ENCODE measurements at places on chromosomes 2 and 18.
A peak's percentile ranks its signal among the peaks of the same experiment; 100 is the strongest.

DNA sequence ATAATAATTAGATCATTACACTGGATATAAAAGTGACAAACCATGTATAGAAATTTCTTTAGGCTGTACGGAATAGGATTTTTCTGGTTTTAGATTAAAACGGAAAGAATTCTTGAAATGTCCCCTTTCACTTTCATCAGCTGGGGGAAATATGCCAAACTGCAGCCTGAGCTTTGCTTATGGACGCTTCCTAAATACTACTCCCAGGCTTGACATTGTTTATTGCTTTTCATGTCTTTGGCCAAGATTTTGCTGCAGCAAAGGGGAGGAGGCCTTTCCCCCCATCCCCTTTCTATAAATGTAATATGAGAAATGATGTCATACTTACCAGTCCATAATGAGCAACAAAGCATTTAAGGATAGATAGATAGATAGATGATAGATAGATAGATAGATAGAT lies 158.4 kb downstream of the MAP2 start:
- DNase-seq: no peak

DNA sequence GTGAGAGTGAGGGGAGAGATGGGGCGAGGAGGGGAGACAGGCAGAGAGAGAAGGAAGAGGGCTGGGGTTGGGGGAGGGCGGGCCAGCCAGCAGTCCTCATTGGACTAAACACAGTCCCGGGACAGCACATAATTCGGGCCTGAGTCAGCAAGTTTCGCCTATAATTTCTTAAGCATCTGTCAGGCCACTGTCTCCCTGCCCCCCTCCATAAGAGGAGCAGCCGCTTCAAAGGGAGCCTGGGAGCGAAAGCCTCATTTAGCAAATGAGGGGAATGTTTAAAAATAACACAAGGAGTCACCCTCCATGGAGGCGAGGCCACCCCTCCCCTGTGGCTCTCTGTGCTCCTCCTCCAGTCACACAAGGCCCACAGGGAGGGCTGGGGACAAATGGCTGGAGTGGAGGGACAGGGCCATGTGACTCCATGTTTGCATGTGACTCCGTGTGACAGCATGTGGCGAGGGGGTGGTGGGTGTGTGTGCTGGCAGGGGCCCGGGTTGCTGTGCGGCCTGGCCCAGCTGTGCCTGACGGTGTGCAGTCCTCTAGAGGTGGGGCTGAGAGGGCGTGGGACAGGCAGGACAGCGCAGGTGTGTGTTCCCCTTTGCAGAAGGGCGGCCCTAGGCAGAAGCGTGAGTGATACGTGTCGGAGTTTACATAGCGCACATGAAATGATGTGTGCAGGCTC lies 162.4 kb downstream of the CELF4 start:
- no peak for DNase-seq

- DNase-seq: no peak
Observed at GRCh38 chr2:19673213-19673791, 228.5 kb downstream of the TTC32 start.

- DNase-seq: no peak
Observed at GRCh38 chr2:174581491-174581890, 16.1 kb downstream of the WIPF1 start.

DNA sequence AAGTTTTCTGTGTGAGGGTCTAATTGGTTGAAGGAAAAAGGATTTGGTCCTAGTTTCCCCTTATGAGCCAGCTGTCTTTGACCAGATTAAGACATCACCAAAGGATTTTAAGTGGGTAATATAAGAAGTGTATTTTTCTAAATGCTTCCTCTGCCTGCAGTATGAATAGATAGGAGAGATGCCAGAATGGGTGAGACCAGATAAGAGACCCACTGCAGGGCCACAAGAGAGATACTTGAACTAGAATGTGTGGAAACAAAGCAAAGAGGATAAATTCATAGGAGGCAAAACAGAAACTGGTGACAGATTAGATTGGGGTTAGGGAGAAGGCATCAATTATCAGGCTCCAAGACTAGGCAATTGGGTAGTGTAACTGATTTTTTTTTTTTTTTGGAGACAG lies 1.1 kb upstream of the HDHD2 start:
- DNase-seq: no peak

DNA sequence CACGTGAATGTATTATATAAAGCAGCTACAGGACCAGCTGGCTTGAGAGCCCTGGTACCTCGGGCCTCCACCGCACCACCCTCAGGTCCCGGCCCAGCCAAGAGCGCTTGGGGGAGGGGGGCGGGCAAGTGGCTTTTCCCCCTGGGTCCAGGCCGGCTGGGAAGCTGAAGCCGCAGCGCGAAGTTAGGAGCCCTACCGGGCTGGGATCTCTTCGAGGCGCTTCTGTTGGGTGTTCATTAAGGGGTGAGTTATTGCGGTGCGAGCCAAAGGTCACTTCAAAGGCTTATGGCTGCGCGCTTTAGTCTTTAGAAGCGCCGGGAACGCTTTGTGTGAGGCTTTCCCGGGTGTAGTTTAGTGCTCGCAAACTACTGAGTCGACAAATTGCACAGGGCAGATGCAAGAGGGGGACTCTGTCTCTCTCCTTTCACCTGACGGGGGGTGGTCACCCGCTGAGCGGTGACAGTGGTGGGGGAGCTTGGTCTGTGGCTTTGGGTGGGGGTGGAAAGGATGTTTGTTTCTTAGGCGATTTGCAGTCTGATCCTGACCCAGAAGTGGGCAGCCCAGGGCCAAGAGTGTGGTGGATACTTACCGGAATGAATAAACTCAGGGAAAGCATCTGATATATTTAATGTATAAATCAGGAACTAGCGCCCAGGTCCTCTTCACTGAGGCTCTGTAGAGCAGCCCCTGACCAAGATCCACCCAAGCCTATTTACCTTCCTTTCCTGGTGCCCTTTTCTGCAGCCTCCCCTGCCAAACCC lies 6.0 kb downstream of the HOXD3 start:
- DNase-seq: no peak

- DNase-seq: no peak
Observed at GRCh38 chr18:79374408-79375171, 21.1 kb upstream of the NFATC1 start.

GRCh38 chr2:213161759-213162515 lies 10.5 kb upstream of the IKZF2 start:
- DNase-seq: no peak

DNA sequence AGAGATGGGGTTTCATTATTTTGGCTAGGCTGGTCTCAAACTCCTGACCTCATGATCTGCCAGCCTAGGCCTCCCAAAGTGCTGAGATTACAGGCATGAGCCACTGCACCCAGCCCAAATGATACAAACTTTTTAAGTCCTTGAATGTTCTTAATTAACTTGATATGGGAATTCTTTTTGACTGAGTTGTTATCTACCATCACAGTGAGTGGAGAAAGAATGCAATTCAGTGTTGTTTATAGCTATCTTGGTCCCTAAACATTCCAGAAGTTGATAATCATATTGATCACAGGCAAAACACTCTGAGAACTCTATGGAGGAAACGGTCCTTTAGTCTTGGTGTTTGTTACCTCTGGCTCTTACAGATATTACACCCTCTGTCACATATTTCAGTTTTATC lies 1072.5 kb downstream of the SUCLG1 start:
- DNase-seq: no peak

DNA sequence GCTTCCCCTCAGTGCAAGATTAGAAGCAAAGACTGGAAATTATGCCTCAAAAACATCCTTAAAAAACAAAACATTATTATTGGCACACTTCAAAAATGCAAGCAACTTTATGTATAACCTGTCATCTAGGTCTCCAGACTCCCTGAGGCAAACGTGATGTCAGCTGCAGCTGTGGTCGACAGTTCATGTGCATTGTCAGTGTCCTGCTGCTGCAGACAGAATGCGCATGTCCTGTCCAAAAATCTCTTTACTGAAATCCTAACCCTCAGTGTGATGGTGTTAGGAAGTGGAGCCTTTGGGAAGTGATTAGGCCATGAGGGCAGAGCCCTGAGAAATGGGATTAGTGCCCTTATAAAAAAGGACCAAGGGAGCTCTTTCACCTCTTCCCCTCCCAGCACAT lies 126.9 kb downstream of the CYRIA start:
- no peak for DNase-seq

GRCh38 chr18:76369791-76370190 lies 125.3 kb downstream of the ZNF516 start:
- no peak for DNase-seq

DNA sequence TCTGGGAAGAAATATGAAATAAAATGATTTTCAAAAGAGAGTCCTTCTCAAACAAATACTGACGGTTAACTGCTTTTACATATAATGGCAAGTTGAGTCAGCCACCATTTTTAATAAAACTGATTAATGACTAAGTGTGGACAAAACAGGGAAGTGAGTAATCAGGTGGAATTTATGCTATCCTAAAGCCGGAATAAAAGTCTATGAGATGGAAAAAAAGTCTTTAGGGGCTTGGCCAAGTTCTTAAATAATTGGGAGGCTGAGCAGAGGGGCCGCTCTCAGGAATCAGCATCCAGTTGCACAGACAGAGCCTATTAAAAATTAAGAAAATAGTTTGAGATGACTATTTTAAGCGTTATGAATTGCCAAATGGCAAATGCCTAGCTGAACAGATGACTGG lies 58.6 kb upstream of the AFF3 start:
- no peak for DNase-seq

DNA sequence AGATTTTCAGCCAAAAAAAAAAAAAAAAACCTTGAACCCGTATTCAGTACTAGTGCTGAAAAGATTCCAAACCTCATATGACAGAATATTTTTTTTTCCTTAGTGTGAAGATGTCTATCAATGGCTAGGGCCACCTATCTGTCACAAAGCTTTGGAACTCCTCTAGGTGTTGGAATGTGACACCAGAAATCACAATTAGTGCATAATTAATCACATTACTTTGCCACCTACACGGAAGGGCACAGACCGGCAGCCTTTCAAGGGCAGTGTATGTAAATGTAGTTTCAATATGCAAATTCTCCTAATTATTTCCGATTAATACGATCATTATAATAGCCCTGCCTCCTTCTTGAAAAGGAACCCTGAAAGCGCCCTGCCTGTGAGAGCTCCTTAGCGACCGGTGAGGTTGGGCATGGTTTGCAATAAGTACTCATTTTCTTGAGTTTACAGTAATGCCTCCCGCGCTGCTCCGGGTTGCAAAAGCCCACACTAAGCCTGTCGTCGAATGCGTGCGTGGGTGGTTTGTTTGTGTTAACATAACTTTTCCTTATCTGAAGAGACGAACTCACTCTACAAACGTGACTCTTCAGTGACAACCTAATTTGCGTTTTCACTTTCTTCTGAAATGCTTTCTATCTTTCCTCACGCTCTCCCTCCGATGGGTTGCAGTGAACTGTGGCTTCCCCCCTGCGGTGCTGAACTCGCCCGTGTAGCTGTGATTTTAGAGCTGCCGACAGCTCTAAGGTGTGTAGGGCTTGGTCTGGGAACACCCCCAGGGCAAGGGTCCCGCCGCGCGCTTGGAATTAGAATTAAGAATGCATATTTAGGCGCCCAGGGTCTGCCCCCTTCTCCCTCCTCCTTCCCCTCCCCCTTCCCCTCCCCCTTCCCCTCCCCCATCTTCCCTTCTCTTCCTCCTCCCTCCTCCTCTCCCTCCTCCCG lies 765 bp upstream of the ID2 start:
- DNase-seq: peak; percentile 67

Measured in CD8-positive, alpha-beta T cell (primary cell).